Omental fat pad (tissue), 4 donors: ENCODE measurements at places on chromosomes 4 and X. TPM values are rescaled to one million over a fixed set of nuclear protein-coding genes. Genes with fewer than 3 reads are reported as not detected.

GRCh38 chr4:90318193-90318592 is 191.0 kb downstream of the CCSER1 start:
- DNase-seq, result no peak

SLIT2 gene
- total RNA-seq, result 16.0 TPM

DNA sequence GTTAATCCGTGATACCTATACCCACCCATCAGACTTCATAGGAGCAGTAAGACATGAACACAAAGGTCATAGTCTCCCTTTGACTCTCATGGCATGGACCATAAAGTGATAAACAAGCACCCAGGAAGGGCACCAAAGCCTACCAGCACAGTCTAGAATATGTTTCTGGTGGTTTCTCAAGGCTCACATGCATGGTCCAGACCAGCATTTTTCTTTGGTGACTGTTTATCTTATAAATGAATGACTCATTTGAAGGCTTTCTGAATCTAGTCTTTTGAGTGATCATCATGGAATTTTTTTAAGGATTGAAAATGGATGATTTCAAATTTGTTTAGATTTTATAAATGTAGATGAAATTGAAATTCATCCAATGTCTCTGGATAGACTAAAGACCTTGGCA is 32.0 kb upstream of the AMELX start:
- DNase-seq, result no peak

UGT2B15 gene
- 0.31 TPM for total RNA-seq

RASSF6 gene
- 0.46 TPM for total RNA-seq

DNA sequence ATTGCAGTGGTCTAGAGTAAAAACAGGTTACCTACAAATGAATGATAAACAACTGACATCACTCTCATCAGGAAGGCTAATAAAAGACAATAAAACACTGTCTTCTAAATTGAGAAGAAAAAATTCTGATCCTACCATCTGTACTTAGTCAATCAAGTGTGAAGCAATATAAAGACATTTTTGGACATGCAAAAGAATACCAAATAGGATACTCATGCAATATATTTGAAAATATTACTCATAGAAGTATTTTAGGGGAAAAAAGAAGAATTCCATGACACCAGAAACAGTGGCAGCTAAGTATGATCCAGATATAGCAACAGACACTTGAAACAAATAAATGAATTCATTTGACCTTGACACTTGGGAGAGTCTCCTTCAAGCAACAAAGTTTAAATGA is 63.8 kb upstream of the FAM120C start:
- no peak for DNase-seq

GRCh38 chr4:102994803-102995202 is 24.7 kb downstream of the SLC9B1 start:
- DNase-seq, result no peak

GRCh38 chrX:134999469-134999868 is 8.7 kb downstream of the SMIM10 start:
- no peak for DNase-seq

GRCh38 chrX:18885328-18886004 is 98.4 kb downstream of the PHKA2 start:
- DNase-seq, result no peak

GRCh38 chr4:138697851-138698250 is 317.7 kb upstream of the NOCT start:
- no peak for DNase-seq

DNA sequence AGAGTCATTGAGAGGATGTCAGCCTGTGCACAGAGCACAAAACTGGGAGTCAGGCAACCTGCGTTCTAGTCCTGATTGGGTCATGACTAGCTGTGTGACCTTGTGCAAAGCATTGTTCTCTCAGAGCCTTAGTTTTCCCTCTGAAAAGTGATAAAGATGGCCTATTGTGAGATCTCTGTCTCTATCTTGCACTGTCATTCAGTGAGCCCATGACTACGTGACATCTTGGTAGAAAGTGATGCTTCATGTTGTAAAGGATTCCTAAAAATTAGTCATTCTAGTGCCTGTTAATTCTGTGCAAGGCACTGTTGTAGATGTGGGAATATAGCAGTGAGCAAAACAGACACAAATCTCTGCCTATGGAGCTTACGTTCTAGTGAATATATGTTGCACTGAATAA is 2.5 kb downstream of the PGRMC1 start:
- DNase-seq, result no peak
